ENCODE measurements at places on chromosomes 11 and 22.

- no peak for DNase-seq
Measured at GRCh38 chr11:126115816-126116331, 53.2 kb upstream of the CDON start.

DNA sequence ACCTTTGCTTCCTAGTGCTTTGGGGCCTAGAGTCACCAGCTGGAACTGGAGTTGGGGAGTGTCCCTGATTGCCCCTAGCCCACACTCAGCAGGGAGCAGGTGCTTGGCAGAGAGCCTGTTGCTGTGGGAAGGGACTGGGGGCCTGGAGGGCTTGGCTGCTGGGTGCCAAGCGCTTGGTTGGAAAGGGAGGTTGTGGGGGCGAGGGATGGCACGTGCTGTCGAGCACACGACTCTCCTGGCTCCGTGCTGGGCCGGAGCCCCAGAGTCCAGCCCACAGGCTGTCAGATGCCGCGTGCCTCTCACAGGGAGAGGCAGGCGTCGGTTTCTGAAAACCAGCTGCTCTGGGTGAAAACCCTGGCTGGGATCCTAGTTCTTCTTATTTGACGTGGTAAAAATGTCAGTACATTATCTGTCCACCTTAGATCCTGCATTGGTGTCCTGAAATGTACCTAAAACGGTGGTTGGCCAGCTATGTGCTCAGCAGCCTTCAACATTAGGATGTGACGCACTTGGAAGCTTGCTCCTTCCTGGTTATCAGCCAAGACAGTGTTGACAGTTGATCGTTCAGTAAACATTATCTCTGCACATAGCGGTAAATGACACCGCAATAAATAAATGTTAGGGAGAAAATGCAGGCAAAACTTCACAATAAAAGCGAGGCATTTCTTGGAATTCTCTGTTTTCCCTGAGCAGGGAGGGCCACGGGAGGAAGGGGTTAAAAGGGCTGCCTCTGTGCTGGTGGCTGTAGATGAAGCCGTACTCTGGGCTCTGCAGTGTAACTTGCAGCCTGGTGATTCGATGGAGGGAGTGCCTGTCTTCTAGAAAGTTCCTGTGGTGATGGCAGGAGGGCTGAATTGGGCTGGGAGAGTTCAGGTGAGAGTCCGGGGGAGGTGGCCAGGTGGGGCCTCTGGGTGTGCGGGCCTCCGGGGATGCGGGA lies 29.2 kb downstream of the GRAMD4 start:
- no peak for DNase-seq

GRCh38 chr11:86124251-86125233 lies 55.7 kb upstream of the PICALM start:
- DNase-seq, result peak; percentile 58

- DNase-seq, result no peak
Measured at GRCh38 chr11:66263231-66263630, 5.2 kb upstream of the RAB1B start.

GRCh38 chr11:122293296-122294023 lies 177.4 kb upstream of the BLID start:
- DNase-seq, result no peak

DNA sequence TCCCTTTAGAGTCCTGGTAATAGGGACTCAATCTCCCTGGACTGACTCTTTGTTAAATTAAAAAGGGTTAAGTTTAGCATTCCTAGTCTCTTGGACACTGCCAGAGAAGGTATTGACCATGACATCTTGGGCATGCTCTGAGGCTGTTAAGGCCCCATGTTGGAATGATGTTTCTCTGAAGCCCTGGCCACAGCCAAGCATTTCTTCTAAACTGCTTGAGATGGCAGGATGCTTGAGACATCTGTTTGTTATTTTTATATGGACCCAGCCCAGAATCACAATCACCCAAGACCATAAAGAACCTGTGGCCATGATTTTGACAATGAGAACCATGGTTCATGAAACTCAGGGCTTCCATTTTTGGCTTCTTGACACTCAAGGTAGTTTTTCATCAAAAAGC lies 5.5 kb upstream of the ANKK1 start:
- no peak for DNase-seq

DNA sequence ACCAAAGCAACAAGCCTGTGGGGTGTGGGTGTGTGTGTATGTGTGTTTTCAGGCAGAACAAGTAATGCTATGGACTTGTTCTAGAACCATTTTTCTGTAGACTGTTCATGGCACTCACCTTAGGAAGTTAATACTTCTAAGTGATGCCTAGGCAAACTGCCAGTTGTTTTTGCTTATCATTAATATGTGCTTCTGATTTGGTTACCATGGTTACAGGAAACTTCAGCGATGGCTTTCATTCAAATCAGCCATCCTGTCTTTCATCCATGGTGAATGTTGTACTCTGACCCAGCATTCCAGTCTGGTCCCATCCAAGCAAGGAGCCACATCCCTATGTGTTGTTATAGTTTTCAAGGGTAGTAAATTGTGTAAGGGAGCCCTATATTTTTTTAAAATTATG lies 49.8 kb upstream of the ARHGAP20 start:
- no peak for DNase-seq

- no peak for DNase-seq
Measured at GRCh38 chr11:112156956-112157766, 6.7 kb downstream of the IL18 start.

- DNase-seq, result no peak
Measured at GRCh38 chr11:56843816-56844215, 95.3 kb upstream of the OR9G4 start.

All from GM12865 (cell line).